ENCODE measurements at places on chromosomes 7 and 10. TPM values are rescaled to one million over a fixed set of nuclear protein-coding genes. Genes with fewer than 3 reads are reported as not detected.

DNA sequence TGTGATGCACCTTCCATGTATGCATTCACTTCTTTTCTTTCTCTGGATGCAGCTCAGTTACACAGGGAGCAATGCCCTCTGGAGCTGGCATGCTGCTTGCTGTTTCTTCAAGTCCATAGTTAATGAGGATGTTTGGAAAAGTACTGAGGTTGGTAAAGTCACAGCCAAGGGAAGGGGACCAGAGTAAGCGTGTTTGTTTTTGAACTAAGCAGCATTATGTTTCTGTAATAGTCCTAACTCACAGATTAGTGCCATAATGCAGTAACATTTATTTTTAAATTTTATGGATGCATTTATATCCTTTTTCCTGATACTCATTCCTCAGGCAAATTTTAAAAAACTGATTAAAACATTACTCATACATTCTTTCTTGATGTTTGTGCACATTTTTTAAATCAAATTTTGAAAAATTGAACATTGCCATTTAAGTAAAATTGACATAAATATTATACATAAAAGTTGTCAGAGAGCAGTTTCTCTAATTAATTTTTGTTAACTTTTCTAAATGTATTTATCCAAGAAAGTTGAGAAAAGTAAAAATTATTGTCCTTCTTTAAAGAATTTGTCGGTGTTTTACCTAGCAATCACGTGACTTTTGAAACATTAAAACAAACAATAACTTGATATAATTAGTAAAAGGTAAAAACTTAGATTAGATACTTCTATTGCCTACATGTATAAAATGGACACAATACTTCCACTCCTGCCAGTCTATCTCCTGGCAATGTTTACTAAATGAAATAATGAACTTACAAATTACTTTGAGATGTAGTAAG is 659.6 kb upstream of the ANKRD30A start:
- DNase-seq, result no peak

- no peak for DNase-seq
Measured at GRCh38 chr10:93841961-93842360, 51.8 kb upstream of the SLC35G1 start.

GRCh38 chr7:115054478-115055065 is 132.7 kb downstream of the MDFIC start:
- DNase-seq, result no peak

GRCh38 chr7:47982610-47983009 is 3.2 kb upstream of the HUS1 start:
- DNase-seq, result no peak

GRCh38 chr10:110446954-110447608 is 50.6 kb upstream of the DUSP5 start:
- DNase-seq, result no peak

DNA sequence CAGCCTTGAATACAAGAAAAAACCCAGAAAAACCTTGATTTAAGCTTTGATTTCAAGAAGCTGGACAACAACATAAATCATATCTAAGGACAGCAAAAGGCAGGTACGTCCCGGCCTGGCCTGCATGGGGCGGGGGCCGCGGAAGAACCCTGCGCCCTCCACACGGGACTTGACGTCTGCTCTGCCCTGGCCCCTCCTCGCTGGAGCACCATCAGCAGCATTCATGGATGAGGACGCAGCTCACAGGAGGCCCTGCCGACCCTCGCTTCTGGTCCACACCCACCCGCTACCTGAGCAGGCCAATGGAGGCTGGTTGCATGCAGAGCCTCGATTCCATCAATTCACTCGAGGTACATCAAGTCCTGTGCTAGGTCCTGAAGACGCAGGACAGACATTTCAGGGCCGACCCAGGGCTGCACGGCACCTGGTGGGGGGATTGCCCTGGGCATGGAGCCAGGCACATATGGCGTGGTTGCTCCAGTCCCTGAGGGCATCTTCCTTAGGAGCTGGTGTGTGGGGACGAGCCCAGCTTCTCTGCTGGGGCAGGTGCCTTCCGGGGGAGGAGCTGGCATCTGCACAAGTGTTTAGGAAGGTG is 63.1 kb upstream of the NKX6-2 start:
- DNase-seq, result no peak

DNA sequence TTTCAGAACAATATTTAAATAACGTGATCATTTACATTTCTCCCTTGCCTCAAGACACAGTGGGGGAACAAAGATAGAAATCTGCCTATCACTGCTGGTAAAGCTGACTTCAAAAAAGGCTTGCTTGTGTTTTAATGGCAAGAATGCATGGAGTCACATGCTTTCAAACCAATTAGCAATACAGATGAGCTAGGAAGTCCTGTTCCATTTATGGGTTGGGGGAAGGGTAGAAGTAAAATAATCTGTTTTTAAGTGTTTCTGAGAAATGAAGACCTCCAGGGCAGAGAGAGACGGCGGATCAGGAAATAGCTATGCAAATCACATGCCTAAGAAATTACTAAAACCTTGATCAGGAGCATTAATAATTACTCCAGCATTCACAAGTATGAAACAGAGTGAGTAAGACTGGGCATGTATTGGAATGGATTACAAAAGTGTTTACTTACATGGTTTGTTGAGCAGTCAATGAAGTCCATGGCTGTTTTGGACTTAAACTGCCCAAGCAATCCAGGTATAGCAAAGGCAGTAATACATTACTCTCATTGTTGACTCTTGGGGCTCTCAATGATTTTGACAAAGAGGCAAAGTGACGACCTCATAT is 142.0 kb downstream of the ARID5B start:
- DNase-seq, result no peak

GRCh38 chr7:113199136-113199535 is 80.8 kb upstream of the SMIM30 start:
- DNase-seq, result no peak

DNA sequence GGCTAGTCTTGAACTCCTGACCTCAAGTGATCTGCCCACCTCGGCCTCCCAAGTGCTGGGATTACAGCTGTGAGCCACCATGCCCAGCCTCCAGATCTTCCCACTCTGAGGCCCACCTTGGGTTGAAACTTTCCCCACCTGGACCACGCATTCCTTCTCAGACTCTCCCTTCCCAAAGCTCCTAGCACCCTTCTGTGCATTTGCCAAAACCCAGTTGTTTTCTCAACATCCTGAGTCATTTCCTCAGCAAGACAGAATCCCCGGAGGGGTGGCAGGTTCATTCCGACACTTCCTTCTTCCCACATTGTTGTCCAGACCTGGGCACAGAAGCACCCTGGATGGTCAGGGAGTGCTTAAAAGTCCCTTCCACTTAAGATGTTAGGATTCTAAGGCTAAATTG is 28.9 kb downstream of the BAG3 start:
- DNase-seq, result no peak

GRCh38 chr10:75202321-75203045 is 8.1 kb upstream of the VDAC2 start:
- DNase-seq, result peak; percentile 74

GRCh38 chr10:70432101-70432500 is 9.4 kb downstream of the NODAL start:
- DNase-seq, result peak; percentile 70

DNA sequence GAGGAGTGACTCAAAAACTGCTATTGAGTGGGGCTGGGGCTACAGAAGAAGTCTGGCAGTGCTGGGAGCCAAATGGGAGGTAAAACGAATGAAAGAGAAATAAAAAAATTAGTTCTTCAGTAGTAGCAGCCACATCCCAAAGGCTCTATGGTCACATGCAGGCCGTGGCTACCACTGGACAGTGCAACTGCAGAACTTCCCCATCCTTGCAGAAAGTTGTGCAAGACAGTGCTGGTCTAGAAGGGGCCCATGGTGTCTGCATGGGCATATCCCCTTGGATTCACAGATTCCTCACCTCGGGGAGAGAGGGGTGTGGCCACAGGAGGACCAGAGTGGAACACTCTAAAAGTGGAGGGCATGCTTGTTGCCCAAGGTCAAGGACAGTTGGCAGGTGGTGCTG is 47.6 kb downstream of the RPS24 start:
- DNase-seq, result no peak

DNA sequence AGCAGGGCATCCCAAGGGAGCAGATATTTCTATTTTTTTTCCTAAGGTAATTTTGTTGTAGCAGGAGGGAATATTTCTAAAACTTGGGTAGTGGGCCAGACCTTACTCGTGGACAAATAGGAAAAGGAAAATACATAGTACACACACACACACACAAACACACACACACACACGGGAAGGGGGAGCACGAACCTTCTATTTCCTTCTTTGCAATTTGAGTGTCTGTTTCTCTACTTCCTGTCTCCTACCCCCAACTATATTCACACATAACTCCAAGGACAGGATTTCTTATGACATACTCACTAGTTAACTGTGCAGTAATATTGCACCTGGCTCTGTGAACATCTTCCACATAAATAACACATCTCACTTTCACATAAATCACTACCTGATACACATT is 4.4 kb downstream of the LDB1 start:
- no peak for DNase-seq

DNA sequence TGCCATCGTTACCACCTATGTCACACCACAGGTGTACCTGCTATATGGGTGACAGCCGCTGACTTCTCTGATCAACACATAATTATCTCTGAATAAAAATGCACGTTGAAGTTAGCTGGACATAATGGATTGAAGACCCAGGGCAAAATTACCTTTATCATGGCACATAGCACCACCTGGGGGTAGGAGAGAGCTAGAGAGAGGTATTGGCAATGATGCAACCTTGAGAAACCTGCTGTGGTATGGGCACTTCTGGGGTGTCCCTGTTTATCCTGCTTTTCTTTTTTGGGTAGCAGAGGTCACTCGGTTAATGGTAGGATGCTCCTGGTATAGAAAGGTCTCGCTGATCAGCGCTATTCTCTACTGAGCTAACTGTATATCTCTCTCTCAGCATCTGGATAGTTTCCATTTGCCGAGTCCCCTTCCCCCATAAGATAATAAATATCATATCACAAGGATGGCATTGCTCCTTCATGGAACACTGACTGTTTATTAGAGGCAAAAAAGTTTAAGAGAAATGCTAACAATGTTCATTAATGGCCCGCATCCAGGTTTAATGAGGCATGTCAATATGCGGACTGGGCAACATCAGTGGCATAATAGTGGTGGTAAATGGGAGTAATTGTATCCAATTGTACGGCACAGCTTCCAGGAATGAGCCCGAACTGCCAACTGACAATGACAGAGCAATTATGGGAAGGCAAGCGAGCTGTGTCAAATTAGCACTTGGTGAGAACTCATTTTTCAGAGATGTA is 323.1 kb downstream of the TFEC start:
- DNase-seq, result no peak

- DNase-seq, result no peak
Measured at GRCh38 chr10:13180788-13181187, 19.4 kb downstream of the MCM10 start.

DNA sequence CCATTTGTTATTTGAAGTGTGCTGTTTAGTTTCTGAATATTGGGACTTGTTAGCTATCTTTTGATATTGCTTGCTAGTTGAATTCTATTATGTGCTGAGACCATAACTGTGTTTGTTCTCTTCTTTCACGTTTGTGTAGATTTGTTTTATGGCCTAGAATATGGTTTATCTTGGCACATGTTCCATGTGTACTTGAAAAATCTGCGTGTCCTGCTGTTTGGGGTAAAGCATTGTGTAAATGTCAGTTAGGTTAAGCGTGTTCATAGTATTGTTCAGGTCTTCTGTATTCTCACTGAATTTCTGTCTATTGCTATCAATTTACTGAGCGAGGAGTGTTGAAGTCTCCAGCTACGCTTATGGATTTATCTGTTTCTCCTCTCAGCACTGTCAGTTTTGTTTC is 19.4 kb downstream of the MMP21 start:
- no peak for DNase-seq

GRCh38 chr7:167976-168791 is 24.2 kb upstream of the FAM20C start:
- peak; percentile 18 for DNase-seq

DNA sequence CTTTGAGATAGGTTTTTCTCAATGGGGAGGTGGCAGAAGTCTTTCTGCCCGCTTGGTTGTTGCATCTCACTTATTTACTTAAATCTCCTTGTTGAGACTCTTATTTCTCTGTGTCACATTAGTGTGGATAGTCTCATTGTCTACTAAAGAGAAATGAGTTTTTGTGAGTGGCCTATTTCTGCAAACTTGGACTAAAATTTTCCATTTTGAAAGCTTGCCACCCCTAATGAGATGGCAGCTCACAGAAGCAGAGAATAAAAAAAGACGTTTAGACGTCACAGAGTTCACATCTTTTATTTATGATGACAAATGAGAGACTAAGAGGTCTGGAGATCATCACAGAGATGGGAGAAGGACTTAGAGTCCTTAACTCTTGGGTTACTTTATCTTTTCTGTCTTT is 262.7 kb upstream of the PHYHIPL start:
- DNase-seq, result no peak

DNA sequence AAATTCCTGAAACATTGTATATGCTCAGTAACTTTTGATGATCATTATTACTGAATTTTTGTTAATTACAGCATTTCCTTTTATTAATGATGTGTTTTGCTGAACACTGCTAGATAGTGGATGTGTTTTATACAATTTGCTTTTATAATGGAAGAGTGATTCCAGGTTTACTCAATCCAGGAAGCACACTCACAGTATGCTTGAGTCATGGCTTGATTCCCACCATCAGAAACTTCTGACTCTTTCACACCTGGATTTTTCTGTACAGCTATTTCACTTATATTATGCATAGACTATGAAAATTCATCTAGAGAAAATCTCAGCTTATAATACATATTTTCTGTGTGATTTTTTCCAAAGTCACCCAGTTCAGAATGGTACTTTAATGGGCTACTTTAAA is 1040.9 kb downstream of the GRM8 start:
- no peak for DNase-seq

DNA sequence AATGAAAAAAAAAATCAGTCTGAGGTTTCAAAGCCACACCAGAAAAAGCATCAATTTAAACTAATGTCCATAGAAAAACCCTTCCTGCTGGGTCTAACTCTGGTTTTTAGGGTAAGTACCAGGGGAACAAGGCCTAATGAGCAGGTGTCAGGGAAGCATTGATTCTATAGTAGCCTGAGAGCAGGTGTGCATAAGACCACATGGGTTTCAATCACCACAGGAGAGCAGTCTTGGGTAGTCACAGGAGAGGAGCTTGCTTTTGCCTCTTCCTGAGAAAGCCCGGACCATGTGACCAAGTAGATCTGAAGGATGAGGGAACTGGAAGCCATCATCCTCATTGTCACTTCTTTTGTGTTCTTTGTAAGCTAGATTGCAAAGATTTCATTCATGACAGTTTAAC is 66.3 kb upstream of the AGK start:
- DNase-seq, result no peak

CTAGE8 gene
- total RNA-seq, result not detected

TCAF2 gene
- 0.12 TPM for total RNA-seq

TMEM196 gene
- not detected for total RNA-seq

CHCHD2 gene
- total RNA-seq, result 475 TPM

ABCC2 gene
- total RNA-seq, result 0.19 TPM

RUFY2 gene
- total RNA-seq, result 10.8 TPM

OPALIN gene
- not detected for total RNA-seq

C10orf53 gene
- total RNA-seq, result not detected

PSMG3 gene
- 16.9 TPM for total RNA-seq

VSIR gene
- total RNA-seq, result 103 TPM

SLC37A3 gene
- total RNA-seq, result 13.5 TPM

STK32C gene
- total RNA-seq, result 6.2 TPM

AGMO gene
- total RNA-seq, result 0.66 TPM

Measured in heart left ventricle (tissue), 16 donors.